ENCODE measurements at places on chromosomes 6 and 20. TPM values are rescaled to one million over a fixed set of nuclear protein-coding genes. Genes with fewer than 3 reads are reported as not detected.

The PTK7 gene
- polyA plus RNA-seq = 83.2 TPM

The SYNE1 gene
- polyA plus RNA-seq = 95.5 TPM

The TRIM15 gene
- polyA plus RNA-seq = not detected

The CYP39A1 gene
- 3.1 TPM for polyA plus RNA-seq

The OOEP gene
- 0.33 TPM for polyA plus RNA-seq

The VSTM2L gene
- polyA plus RNA-seq = 1.9 TPM

The BPIFB4 gene
- 0.30 TPM for polyA plus RNA-seq

The LY6G6F gene
- polyA plus RNA-seq = not detected

The SLC44A4 gene
- polyA plus RNA-seq = 0.19 TPM

The SLC17A2 gene
- not detected for polyA plus RNA-seq

The RIPPLY2 gene
- not detected for polyA plus RNA-seq

All from muscle of back (tissue), 13 donors.